Prostate gland (tissue), 2 donors: ENCODE measurements at places on chromosomes 3 and 15. TPM values are rescaled to one million over a fixed set of nuclear protein-coding genes. Genes with fewer than 3 reads are reported as not detected.

DNA sequence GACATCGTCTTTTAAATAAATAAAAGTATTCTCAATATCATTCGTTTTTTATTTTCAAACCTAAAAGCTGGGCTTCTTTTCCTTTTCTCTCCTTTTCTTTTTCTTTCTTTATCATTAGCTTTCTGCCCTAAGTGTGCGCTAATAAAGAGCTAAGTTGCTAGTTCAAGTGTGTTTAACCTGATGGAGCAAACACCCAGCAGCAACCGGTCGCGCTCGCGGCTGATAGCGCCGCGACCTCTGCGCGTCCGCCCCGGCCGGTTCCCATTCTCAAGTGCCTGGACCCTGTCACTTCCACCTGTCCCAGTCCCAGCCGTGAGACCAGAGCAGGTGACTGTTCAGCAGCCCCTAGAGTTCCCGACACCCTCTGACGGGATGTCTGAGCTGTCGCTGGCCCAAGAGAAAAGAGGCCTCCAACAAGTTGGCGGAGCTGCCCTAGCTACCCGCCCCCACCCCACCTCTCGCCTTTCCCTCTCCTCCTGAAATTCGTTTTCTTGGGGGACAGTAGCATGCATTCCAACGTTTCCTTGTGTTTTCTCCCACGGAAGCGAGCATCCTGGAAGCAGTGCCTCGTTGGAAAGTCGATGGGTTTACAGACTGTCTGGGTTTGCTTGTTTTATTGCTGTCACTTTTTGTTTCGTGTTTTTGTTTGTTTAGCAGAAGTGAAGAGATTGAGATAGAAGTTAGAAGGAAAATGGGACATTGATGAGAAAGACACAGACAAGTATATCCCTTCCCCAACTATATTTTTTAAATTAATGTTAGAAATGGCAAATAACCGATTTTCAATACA is 3.1 kb upstream of the MECOM start:
- DNase-seq, result no peak

DNA sequence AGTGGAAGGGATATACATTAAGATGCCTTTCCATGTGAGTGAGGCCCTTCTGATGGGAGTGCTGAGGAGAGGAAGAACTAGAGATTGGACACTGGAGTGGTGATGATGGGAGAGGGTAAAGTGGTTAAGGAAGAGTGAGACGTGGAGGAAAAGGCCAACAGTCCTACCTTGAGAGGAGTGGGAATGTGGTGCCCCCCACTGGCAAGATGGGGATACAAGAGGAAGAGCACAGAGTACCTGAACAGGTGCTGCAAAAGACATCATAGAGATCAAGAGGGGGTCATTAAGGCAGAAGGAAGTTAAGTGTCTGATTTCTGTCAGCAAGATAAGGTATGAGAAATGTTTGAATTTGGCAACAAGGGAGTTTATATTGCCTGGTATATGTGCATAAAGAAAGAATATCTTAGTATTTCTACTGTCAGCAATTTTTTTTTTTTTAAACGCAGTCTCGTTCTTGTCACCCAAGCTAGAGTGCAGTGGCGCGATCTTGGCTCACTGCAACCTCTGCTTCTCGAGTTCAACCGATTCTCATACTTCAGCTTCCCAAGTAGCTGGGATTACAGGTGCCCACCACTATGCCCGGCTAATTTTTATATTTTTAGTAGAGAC is 34.0 kb downstream of the ARIH2 start:
- DNase-seq, result peak; percentile 42

GRCh38 chr15:99485153-99485961 is 80.4 kb upstream of the MEF2A start:
- no peak for DNase-seq

DNA sequence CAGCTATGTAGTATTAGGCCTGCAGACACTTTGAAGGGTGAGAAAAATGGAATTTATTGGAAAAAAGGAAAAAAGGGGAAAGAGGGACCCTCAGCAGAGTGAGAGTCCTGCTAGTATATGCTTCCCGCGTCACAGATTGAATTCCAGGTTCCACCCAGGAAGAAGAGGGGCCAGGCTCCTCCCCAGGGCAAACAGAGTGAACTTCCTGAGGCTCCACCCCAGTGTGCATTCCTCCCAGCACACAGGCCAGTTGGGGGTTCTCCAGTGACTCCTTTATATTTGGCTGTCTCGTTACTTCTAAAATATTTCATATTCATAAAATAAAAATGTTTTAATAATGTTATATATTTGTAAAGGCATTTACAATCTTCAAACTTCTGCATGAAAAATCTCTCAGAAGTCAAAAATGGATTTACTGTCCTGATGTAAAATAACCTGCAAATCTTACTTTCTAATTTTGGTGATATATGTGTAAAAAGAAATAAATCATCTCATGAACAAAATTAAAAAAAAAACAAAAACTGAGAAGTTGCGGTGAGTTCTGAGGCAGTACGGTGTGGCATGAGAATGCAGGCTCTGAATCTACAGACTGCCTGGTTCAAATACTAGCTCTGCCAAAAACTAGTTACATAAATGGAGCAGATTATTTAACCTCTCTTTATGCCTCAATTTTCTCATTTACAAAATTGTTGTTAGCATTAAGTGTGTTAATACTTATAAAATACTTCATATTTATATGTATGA is 175.8 kb upstream of the P2RY1 start:
- DNase-seq, result no peak

GRCh38 chr3:113536627-113537101 is 4.3 kb downstream of the SIDT1 start:
- peak; percentile 89 for DNase-seq

DNA sequence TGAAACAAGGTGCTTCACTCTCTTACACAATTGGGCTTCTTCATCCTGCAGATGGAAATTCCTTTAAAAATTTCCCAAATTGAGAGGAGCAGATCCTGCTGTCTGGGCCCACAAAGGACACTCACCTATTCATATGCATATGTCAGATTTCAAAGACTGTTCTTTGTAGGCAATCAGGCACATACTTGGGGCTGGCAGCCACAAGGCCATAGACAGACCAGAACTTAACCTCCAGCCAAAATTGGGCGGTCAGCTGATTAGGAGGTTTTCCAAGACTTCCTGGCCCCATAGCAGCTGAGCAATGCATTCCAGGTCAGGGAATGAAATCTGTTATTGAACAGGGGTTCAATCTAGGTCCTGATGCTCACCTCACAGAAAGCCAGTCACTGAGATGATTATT is 15.0 kb upstream of the HPS3 start:
- DNase-seq, result no peak

GRCh38 chr15:58839485-58839884 is 68.4 kb downstream of the MINDY2 start:
- no peak for DNase-seq

- DNase-seq, result no peak
Measured at GRCh38 chr15:80034629-80035028, 24.8 kb upstream of the ZFAND6 start.

- DNase-seq, result no peak
Measured at GRCh38 chr15:41877631-41878354, 16.1 kb downstream of the SPTBN5 start.

GRCh38 chr3:107117922-107118536 is 259.2 kb upstream of the CCDC54 start:
- DNase-seq, result no peak

PTX3 gene
- 0.55 TPM for total RNA-seq

DNA sequence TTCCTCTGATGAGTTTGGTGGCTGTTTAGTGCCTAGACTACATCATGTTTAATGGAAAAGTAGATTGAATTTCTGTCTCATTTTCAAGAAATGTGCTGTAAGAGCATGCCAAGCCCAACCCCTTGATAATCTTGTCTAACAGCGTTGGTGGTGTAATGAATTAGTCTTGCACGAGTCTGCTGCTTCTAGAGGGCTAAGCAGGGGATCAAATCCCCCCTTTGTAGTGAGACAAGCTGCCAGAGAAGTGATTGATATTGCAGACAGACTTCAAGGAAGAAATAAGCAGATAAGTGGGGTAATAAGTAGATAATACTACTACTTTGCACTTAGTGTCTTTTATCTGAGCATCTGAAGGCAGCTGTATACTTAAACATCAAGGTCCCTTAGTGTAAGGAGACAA is 141.4 kb downstream of the TP63 start:
- DNase-seq, result no peak

- no peak for DNase-seq
Measured at GRCh38 chr3:128174675-128175590, 21.7 kb downstream of the EEFSEC start.

IL20RB gene
- total RNA-seq, result 2.5 TPM

ARNT2 gene
- 9.1 TPM for total RNA-seq

- DNase-seq, result no peak
Measured at GRCh38 chr3:182906036-182906435, 74.3 kb downstream of the DCUN1D1 start.

RFX7 gene
- 15.1 TPM for total RNA-seq

DAZL gene
- not detected for total RNA-seq

RLBP1 gene
- total RNA-seq, result not detected

C3orf22 gene
- not detected for total RNA-seq

MEGF11 gene
- not detected for total RNA-seq

- no peak for DNase-seq
Measured at GRCh38 chr3:132624790-132625189, 27.7 kb downstream of the ACKR4 start.

GOLGA8A gene
- total RNA-seq, result 63.7 TPM

- DNase-seq, result no peak
Measured at GRCh38 chr3:30612437-30613132, 6.2 kb downstream of the TGFBR2 start.

DNA sequence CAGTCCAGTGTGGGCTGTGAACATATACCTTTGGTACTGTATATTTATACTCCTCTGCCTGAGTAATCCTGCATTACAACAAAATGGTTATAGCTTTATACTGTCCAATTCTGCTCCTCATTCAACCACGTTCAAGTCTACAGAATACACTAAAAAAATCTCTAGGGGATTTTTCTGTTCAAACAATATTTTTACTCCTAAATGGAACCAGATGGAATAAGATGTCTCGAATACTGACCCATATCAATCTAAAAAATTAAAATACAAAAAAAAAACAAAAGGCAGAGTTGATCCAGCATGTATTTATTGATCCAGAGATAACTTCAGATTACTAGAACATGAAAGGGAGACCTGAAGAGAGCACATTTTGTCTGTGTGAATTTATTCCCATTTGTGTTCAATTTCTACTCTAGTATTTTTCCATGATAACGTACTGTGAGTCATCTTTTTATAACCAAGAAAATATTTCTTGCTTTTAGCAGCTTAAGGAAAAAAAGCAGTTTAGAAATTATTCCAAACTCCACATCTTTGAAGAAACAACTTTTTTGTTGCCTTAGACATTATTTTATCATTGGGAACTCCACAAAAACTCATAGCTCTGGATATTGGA is 910.7 kb downstream of the TBL1XR1 start:
- DNase-seq, result no peak

DNA sequence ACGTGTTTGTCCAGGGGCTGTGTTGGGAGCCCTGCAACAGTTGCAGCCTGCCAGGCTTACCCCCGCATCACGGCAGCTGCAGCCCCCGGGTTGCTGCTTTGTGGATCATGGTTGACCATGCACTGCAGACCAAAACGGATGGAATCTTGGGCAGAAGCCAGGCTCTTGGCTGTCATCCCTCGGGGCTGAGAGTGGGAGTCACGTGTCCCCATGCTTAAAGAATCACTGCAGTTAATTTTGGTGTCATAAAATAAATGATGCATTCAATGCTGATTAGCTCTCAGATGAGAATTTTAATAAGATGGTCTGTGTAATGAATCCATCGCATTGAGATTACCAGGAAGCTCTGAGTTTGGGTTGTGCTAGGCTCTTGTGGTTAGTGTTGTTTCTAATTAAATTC is 115.6 kb downstream of the CHDH start:
- no peak for DNase-seq

DNA sequence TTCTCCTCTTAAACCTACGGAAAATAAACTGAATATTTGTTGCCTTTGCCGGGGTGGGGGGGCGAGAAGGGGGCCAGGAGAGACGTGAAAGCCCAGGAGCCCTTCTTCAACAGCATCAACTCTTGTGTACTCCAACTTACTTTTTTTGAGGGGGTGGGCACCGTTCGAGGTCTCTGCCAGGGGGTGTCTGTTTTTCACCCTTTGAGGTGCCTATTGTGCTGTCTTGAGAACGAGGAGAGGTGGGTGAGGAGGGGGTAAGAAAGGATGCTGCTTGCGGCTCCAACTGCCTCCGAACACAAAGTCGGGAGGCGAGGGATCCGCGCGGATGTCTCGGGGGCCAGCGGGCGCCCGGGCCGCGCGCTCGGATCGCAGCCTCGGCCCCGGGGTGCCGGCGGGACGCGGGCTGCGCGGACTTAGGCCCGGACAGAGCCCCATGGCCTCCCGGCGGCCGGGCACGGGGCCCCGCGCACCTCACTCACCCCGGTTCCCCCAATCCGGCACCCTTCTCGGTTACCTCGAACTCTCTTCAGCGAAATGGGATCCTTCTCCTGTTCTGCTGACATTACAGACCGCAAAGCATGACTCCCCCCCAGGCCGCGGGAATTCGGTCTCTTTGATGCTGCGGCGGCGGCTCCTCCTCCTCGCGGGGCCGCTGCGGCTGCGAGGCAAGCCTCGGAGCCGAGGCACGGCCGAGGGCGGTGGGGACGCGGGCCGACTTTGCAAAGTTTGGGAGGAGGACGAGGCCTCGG is 650 bp downstream of the PYGO1 start:
- no peak for DNase-seq

FBLN2 gene
- 12.8 TPM for total RNA-seq

GRCh38 chr3:22399566-22399965 is 648.6 kb upstream of the ZNF385D start:
- no peak for DNase-seq

GRCh38 chr15:39454189-39454986 is 126.5 kb upstream of the THBS1 start:
- no peak for DNase-seq

GRCh38 chr3:116444819-116445310 is 422 bp downstream of the LSAMP start:
- no peak for DNase-seq

POLQ gene
- 3.0 TPM for total RNA-seq

- no peak for DNase-seq
Measured at GRCh38 chr3:120926146-120926545, 18.1 kb downstream of the STXBP5L start.

ISG20 gene
- 16.3 TPM for total RNA-seq

- no peak for DNase-seq
Measured at GRCh38 chr3:192090586-192090985, 629.6 kb downstream of the PYDC2 start.

DNA sequence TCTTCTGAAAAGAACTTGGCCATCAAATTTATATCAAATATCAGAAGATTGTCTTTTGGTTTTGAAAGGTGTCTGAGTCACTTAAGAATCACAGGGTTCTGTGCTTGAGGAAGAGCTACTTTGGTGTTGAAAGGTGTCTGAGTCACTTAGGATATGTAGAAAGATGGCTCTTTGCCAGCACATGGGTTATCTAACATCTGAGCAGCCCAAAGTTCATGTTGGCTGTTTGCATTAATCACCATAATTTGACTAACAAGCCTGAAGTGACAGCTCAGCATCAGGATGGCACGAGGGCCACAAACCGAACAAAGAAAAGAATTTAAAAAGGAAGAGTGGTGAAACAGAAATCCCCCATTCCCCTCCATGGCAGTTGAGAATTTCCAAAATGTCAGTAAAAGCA is 190.5 kb upstream of the CMC1 start:
- DNase-seq, result no peak

GRCh38 chr3:52013802-52014598 is 18.3 kb upstream of the RPL29 start:
- DNase-seq, result no peak

ATP10A gene
- 5.6 TPM for total RNA-seq

FBN1 gene
- total RNA-seq, result 81.9 TPM

GRCh38 chr3:108296239-108296638 is at the start of gene HHLA2:
Gene HHLA2 (plus strand): TSS chr3:108296548. CDS start chr3:108351814, 55,266 bp downstream.
- no peak for DNase-seq

CFAP44 gene
- total RNA-seq, result 14.4 TPM

EXOSC7 gene
- total RNA-seq, result 55.2 TPM

NRROS gene
- total RNA-seq, result 5.5 TPM

CCDC80 gene
- total RNA-seq, result 18.4 TPM

ANKUB1 gene
- not detected for total RNA-seq

RASSF1 gene
- 23.8 TPM for total RNA-seq

DUOX1 gene
- 32.1 TPM for total RNA-seq
